Stimulated activated CD4-positive, alpha-beta T cell treated with anti-CD3 and anti-CD28 coated beads, Interleukin-4, amount 100 ng/mL, for 1 hour (primary cell): ENCODE measurements at places on chromosomes 12 and 14.

DNA sequence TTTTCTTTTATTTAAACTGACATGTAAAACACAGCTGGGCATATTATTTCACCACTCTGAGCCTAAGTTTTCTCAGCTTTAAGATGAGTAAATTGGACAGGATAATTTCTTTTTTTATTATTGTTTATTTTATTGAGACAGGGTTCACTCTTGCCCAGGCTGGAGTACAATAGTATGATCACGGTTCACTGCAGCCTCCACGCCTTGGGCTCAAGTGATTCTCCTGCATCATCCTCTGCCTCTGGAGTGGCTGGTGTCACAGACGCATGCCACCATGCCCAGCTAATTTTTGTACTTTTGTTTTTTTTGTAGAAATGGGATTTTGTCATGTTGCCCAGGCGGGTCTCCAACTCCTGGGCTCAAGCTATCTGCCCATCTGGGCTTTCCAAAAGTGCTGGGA lies 12.7 kb downstream of the BMAL2 start:
- no peak for DNase-seq

- DNase-seq = no peak
These were observed 28.1 kb downstream of the ETNK1 start for GRCh38 chr12:22653075-22653474.

GRCh38 chr12:65636436-65636835 lies 187.8 kb upstream of the HMGA2 start:
- no peak for DNase-seq

GRCh38 chr14:99537399-99537798 lies 56.2 kb downstream of the CCNK start:
- DNase-seq = no peak

- no peak for DNase-seq
These were observed 122.1 kb downstream of the FOXA1 start for GRCh38 chr14:37472906-37473305.

DNA sequence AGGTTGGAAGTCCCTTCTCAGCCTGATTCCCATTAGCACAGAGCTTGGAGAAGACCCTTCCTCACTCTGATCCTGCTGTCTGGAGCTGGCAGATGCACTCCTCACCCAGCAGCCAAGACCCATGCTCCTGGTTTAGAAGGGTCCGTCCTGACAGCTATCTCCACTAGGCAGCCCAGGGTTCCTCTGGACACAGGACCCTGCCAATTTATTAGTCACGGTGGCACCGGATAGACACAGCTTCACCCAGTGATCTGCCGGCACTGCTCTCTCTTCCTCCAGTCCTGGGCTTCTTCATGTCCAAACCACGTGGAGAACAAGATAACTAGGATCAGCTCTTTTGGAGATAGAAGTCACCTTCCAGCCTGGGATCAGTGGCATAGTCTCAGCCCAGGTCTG lies 26.2 kb upstream of the TCL1B start:
- DNase-seq = no peak

GRCh38 chr14:99472937-99473336 lies 7.7 kb downstream of the SETD3 start:
- no peak for DNase-seq

GRCh38 chr14:101496776-101497683 lies 64.3 kb upstream of the DIO3 start:
- DNase-seq = no peak

DNA sequence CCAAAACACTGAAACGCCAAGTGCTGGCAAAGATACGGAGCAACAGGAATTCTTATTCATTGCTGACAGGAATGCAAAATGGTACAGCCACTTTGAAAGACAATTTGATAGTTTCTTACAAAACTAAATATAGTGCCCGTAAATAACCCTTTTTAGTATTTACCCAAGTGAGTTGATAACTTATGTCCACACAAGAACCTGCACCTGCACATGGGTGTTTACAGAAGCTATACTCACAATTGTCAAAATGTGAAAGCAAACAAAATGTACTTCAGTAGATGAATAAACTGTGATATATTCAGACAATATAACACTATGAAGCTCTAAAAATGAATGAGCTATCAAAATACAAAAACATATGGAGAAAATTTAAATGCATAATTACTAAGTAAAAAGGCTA lies 86.6 kb downstream of the ATXN7L3B start:
- DNase-seq = no peak
